Stimulated activated CD4-positive, alpha-beta T cell treated with anti-CD3 and anti-CD28 coated beads, Interleukin-1b, Interleukin-23, amount 100 ng/mL, for 4 hours (primary cell): ENCODE measurements at places on chromosomes 5 and 9.

- no peak for DNase-seq
Observed at GRCh38 chr9:130892477-130893304, 3.9 kb downstream of the QRFP start.

DNA sequence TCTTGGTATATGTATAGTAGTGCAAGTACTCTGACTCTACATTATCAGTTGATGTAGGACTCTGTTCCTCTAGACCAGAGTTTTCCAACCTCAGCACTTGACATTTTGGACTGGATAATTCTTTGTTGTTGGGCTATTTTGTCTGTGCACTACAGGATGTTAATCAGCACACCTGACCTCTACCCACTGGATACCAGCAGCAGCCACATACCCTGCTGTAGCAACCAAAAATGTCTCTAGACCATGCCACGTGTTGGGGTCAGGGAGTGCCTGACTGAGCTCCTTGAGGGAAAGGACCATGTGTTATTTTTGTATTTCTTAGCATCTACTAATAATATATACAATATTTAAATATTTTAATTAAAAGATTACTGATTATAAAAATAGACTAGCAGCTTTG lies 42.7 kb downstream of the TNPO1 start:
- DNase-seq: no peak

GRCh38 chr9:4228606-4229005 lies 71.3 kb downstream of the GLIS3 start:
- no peak for DNase-seq

DNA sequence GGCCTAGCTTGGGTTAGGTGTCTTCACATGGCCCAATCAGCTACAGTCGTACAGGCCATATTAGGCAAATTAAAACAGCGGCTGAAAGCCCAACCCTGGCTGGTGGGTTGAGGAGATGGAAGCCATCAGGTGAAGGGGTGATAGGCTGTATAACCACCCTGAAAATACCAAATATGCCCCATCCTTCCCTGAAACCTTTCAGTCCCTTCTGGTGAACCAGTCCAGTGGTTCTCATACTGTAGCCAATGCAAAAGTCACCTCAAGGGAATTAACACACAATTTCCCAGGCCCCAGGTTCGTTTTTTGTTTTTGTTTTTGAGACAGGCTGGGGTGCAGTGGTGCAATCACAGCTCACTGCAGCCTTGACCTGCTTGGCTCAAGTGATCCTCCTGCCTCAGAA lies 19.8 kb upstream of the KCNV2 start:
- DNase-seq: no peak

DNA sequence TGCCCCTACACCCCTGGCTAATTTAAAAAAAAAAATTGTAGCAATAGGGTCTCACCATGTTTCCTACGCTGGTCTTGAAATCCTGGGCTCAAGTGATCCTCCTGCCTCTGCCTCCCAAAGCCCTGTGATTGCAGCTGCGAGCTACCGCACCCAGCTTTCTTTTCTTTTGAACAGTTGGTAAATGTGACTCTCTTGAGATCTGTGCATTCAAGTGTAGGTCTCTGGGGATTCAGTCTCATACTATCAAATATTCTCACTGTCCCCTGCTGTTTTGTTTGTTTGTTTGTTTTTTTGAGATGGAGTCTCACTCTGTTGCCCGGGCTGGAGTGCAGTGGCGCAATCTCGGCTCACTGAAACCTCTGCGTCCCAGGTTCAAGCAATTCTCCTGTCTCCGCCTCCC lies 42.3 kb upstream of the CXXC5 start:
- DNase-seq: no peak

DNA sequence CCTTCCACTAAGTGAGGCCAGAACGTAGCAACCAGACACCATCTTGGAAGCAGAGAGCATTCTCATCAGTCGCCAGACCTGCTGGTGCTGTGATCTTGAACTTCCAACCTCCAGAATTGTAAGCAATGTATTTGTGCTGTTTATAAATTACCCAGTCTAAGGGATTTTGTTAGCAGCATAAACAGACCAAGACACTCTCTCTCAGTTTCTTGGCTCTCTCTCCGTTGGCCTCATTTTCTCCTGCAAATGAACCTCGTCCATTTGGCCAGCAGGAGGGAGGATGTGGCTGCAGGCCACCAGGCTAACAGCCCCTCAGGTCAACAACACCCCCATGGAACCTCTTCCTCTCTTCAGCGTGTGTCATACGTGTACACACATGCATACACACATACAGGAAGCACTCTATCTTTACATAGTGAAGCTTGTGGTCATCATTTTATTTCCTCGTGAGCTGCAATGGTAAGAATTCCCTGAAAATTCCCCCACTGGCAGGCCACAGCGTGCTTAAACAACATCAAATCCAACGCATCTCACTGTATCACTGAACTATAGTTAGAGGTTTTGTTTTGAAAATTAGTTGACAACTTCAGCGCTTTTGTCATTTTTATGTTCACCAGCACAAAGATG lies 62.8 kb upstream of the PPP1R26 start:
- no peak for DNase-seq

GRCh38 chr5:74653991-74654390 lies 13.5 kb upstream of the ENC1 start:
- no peak for DNase-seq

- DNase-seq: no peak
Observed at GRCh38 chr9:30628915-30629567, 1755.4 kb upstream of the ACO1 start.

DNA sequence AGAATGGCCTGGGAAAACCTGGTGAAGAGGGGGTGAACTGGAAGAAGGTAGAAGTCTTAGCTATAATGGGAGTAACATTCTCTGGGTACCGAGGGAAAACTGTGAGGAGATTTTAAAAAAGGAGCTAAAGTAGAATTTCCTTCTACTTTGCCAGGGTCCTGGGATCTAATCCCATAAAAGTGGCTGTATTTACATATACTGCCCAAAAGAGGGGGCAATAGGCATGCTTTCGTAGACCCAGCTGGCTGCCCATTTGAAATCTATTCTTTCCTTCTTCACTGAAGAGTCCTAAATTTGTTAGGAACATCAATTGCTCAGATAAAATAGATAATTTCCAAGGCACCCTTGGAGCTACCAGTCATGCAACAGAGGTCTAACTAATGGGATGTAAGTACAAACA lies 159.2 kb downstream of the CDC42SE2 start:
- DNase-seq: no peak

DNA sequence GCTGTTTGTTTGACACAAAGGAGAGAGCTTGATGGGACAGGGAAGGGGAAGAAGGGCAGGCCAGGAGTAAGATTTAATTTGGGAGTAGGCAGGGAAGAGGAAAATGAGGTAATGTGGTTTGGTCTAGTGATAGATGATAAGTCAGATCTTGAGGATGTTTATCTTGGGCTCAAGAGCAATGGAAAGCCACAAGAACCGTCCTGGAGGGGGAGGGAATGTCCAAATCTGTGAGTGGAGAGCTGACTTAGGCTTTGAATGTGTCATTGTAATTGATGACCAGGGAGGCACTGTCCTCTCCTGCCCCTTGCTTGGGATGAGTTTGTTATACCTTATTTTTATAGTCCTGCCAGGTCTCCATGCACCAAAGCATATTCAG lies 37.5 kb downstream of the MAMDC2 start:
- DNase-seq: no peak

DNA sequence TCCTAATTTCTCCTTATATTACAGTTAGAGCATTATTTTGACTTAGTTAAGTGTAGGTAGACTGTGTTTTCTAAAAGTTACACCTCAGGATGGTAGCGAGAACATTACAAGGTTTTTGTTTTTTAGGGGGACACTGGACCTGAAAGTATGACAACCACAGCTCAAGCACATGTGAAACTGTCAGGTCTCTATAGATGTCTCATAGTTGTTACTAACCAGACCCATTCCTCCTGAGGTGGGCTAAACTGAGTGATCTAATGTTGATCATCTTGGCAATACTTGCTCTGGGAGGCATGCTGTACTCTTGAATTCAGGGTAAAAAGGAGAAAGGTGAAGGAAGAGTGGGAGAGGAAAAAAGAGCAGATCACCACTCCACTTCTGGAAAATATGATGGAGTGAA lies 196.6 kb upstream of the RASEF start:
- DNase-seq: no peak

GRCh38 chr9:33117306-33117705 lies 40.8 kb upstream of the SMU1 start:
- no peak for DNase-seq

DNA sequence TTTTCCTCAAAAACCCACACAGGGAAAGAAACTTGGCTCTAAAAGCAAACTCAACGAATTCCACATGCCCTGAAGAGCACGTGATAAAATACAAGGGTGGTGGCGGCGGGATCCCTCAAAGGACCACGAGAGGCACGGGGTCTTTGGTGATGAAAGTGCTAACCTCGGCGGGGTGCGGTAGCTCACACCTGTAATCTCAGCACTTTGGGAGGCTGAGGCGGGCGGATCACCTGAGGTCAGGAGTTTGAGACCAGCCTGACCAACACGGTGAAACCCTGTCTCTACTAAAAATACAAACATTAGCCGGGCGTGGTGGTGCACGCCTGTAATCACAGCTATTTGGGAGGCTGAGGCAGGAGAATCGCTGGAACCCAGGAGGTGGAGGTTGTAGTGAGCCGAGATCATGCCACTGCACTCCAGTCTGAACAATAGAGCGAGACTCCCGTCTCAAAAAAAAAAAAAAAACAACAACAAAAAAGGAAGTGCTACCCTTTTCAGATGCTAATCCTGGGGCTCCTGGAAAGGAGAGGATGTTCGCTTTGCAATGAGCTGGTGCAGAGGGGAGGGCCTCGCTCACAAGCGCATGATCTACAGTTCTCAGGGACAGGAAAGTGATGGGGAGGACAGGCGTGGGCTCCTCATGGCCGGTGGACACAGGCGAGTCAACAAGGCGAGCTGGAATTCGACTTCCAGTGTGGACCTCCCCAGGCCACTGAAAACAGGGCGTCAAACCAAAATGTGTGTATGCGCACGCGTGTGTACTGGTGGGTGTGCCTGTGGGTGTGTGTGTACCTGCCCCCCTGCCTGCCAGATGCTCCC lies 54.1 kb downstream of the USP20 start:
- DNase-seq: no peak

DNA sequence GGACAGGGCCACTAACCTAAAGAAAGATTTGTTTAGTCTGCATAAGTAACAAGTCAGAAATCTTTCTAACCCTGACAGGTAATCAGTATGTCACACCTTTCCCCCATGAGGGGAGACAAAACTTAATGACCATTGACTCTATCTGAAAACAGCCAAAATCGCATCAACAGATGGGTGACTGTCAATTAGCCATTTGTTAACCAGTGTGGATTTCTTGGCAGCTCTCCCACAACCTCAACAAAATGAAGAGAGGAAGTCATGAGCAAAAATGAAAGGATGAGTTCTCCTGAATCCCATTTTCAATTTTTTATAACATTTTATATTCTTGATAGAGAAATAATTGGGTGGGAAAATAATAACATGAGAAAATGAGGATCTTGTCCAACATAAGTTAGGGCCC lies 84.6 kb upstream of the SNX2 start:
- DNase-seq: no peak

- no peak for DNase-seq
Observed at GRCh38 chr5:68140763-68141162, 74.8 kb upstream of the PIK3R1 start.

GRCh38 chr5:126969548-126969947 lies 60.8 kb downstream of the MARCHF3 start:
- no peak for DNase-seq

- no peak for DNase-seq
Observed at GRCh38 chr5:59358005-59358861, 535.3 kb downstream of the PDE4D start.

GRCh38 chr9:115034801-115035200 lies 83.2 kb downstream of the TNC start:
- no peak for DNase-seq

GRCh38 chr9:117191504-117192261 lies 223.2 kb downstream of the ASTN2 start:
- no peak for DNase-seq

DNA sequence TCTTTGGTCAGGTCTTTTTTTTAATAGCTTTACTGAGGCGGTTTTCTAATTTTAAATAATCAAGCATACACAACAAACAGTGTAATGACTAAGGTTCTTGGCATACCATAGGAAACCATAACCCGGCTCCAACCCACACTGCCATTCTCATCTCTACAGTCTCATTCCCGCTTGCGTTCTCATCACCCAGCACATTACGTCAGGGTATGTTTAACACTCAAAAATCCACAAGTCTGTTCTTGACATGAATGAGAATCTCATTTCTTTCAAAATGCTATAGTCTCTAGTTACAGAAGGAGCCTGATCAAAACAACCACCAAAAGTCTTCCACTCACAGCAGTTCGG lies 505 bp downstream of the C5orf34 start:
- DNase-seq: no peak

GRCh38 chr5:74122979-74123590 lies 497.1 kb downstream of the ARHGEF28 start:
- no peak for DNase-seq

GRCh38 chr5:39846144-39846543 lies 421.4 kb upstream of the DAB2 start:
- DNase-seq: no peak

DNA sequence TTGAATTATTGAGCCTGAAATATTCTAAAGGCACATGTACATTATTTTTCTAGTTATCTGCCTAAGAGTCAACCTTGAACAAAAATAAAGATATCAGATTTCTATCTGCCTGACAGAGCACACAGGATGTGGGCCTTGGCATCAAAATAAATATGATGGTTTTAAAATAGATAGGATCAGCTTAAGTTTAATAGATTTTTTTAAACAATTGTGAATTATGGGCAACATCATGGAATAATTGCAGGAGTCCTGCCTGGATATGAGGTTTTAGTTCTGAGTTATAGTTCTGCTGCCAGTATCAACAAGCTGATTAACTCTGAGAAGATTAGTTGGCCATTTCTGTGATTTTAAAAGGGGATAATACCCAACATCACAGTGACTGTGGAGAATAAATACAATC lies 107.0 kb upstream of the PCA3 start:
- DNase-seq: no peak
